ENCODE measurements at places on chromosomes 6 and 20.
A peak's percentile ranks its signal among the peaks of the same experiment; 100 is the strongest.

DNA sequence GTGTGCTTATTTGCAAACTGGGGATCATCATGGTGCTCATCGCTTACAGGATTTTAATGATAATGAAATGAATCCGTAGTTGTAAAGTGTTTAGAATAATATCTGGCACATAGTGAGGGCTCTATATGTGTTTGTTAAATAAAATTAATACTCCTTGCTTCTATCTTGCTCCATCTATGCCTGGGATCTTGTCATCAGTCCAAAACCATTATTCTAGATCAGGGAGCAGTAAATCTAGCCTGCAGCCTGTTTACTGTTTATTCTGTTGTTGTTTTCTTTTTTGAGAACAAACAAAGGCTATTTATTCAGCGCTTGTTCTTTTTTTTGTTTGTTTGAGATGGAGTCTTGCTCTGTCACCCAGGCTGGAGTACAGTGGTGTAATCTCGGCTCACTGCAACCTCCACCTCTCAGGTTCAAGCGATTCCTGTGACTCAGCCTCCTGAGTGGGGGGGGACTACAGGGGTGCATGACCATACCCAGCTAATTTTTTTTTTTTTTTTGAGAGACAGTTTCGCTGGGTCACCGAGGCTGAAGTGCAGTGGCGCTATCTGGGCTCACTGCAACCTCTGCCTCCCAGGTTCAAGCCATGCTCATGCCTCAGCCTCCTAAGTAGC is 8.1 kb downstream of the ACOT8 start:
- no peak for DNase-seq

DNA sequence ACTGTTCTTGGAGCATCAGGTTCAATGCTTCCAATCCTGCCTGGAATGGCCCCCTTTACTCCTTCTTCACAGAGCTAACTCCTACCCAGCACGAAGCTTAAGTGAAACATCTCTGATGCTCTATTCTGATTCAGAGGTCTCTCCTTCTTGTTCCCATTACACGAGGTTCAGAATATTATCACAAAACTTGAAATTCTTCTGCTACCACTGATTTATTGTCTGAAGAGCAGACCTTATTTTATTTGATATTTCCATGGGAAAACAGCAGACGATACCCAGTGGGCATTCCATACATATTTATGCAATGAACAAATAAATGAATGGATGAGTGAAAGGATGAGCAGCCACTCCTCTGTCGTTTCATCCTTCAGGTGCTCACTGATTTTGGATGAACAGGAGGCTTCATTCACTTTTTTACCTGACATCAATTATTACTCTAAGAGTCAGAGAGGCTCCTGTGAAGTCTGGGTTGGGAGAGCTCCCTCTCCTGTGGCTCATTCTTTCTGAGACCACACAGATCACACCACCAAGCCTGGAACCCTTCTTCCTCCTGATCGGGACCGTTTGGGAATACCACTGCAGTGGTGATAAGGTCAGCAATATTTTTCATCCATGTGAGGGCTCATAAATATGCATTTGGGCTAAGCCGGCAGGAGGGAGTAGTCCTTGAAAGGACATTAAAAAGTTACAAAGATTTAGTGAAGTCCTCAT is 25.8 kb downstream of the SMLR1 start:
- DNase-seq, result no peak

GRCh38 chr20:58720890-58721289 is 28.3 kb downstream of the NPEPL1 start:
- DNase-seq, result no peak

GRCh38 chr6:41429506-41430504 is 94.4 kb downstream of the NCR2 start:
- DNase-seq, result no peak

- no peak for DNase-seq
These were observed 19.3 kb downstream of the FGD2 start for GRCh38 chr6:37024656-37025337.

GRCh38 chr6:4611429-4612129 is 164.6 kb upstream of the CDYL start:
- DNase-seq, result no peak

DNA sequence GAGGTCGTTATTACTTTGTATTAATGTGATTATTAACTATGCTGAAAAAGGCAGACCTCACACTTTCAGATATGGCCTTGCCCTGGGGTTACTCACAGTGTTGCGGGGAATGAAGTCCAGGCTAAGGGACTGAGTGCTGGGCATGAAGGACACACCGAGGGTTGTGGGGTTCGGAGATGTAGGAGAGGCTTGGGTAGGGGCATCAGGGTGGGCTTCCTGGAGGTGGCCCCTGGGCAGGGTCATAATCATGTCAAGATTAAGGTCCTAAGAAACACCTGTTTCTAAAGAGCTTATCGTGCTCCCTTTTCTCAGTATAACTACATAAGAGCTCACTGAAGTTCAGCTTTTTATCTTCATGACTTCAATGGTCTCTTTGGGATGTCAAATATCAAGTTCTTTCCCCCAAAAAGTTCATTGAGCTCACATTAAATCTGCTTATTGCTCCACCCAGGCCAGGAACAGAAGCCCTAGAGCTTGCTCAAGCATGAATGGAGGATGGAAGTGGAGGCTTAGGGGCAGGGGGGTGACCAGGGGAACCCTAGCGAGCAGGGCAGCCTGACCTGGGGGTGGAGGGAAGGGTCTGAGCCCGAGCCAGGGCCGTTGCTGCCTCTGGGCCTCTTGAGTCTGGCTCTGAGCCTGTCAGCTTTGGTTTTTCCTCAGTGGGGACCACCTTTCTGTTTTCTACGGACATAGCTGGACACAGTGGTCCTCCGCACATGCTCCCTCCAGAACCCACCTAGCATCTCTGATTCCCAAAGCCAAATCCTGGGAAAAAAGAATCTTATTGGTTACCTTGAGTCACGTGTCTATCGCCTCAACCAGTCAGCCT is 37.3 kb upstream of the TGM2 start:
- no peak for DNase-seq

GRCh38 chr6:158863646-158864045 is 44.5 kb upstream of the EZR start:
- no peak for DNase-seq

DNA sequence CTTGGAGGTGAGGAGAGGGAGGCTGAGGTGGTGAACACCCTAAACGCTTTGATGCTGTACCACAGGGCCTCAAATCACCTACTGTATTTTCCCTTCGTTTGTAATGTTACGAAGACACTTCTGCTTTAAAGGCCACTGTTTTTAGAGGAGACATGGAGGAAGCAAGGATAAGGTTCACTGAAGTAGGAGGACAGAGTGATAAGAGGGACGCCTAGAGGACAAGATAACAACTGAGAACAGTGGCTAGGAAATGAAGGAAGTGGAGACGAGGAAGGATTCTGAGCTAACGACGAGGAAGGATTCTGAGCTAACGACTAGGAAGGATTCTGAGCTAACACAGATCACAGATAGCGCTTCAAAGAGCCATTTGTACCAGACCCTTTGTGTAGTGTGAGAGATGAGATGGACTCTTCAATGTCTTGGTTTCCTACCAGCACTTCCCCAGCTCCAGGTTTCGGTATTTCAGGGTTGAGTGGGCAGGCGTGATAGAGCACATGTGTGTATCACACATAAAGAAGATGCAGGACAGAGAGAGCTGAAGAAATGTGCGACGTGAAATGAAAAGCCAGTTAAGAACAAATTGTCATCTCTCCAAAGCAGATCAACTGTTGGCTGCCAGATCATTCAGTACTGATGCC is 7.5 kb downstream of the SF3B5 start:
- no peak for DNase-seq

GRCh38 chr20:56352345-56353055 is 6.3 kb upstream of the FAM210B start:
- DNase-seq, result no peak

- no peak for DNase-seq
These were observed 1721.1 kb downstream of the GRIK2 start for GRCh38 chr6:103114582-103114981.

DNA sequence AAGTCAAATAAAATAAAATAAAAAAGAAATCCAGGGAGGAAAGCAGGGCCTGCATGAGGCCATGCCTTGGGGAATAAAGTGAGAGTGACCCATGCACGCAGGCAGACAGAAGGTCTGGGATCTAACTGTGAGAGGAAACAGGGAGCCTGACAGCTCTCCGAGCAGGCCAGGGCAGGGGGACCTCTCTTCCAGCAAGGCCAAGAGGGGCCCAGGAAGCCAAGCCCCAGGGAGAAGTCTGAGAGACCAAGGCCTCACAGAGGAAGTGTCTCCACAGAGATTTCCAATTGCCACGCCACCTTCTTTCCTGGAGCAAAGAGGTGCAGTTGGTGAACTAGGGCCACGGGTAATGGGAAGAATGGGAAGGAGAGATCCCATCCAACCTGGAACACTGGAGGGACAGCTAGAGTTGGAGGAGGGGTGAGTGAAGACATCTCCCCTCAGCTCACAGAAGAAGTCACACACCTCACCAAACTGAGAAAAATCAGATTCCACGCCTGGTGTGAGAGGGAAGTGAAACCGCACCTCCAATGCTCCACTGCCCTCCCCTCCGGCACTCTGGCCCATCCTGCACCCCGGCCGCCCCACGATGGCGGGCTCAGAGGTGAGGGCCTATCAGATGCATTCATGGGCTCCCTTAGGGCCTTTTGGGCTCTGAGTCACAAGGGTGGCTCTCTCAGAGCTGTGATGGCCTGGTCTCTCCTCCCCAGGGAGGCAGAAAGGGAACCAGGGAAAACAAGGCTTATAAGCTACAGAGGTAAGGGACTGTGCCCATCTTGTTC is 25.1 kb upstream of the TAF8 start:
- no peak for DNase-seq

GRCh38 chr6:16205377-16206144 is 32.8 kb upstream of the GMPR start:
- no peak for DNase-seq

- DNase-seq, result no peak
These were observed 22.5 kb upstream of the IYD start for GRCh38 chr6:150346346-150346745.

- no peak for DNase-seq
These were observed 28.4 kb downstream of the FBXO5 start for GRCh38 chr6:152954443-152954842.

DNA sequence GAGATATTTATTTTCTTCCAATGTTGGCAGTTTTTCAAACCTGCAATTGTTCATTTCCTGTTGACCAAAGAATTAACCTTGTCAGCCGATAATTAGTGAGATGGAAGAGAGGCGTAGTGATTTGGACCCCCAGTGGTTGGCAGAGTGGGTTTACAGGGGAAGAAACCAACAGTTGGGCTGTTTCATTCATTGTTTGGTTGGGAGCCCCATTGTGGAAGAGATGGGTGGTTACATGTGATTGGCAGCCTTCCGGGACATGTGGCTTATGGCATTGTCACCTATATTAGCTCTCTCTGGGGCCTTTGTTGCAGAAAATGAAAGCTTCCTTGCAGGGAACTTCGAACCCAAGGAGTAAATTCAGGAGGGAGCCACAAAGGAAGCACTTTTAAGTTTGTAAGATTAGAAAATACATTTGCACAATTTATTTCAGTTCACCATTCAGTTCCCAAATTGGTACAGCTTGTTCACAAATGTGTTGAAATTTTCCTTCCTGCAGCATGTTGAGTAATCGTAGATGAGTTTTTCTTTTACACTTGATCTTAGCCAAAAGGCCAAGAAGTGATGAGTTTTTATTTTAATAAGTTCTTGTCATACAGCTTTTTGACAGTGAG is 50.3 kb upstream of the CDKAL1 start:
- DNase-seq, result no peak

DNA sequence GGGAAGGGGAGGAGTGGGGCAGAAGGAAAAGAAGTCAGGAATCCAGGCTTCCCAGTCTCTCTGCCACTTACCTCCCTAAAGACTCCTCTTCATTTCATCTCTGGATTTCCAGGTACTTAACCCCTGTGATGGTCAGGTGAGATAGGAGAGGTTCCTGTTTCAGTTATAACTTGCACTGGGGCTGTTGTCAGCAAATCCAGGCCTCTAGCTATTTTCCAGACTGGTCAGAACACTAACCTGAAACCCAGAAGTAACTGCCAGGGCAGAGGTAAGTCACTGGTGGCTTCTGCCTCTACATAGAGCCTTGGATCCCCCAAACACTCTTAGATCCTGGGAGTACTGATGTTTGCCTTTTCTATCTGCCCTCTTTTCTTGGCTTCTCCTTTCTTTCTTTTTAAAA is 233.5 kb upstream of the TAB2 start:
- DNase-seq, result no peak

GRCh38 chr20:59676851-59677182 is 72.5 kb downstream of the PHACTR3 start:
- DNase-seq, result no peak

- no peak for DNase-seq
These were observed 109.2 kb downstream of the FOXF2 start for GRCh38 chr6:1498491-1499113.

GRCh38 chr20:3714092-3714491 is 1.7 kb upstream of the SIGLEC1 start:
- no peak for DNase-seq

DNA sequence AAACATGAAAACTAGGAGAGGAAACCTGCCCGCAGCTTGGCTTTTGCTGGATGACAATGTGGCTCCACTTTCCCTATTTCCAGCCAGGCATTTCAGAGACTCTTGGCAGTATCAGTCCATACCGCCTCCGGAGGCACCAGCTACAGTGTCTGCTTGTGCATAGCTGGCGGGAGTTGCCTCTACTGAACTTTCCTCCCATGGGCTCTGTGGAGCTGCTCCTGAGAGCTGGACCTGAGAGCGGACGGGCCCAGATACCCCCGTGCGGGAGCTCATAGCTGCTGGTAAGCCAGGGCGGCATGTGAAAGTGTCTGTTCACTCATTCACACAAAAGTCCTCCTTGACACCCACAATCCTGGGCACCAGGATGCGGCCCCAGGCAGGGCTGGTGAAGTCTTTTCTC is 130.3 kb upstream of the PMEPA1 start:
- no peak for DNase-seq

- no peak for DNase-seq
These were observed 20.1 kb upstream of the FAXC start for GRCh38 chr6:99369533-99369932.

GRCh38 chr6:3422435-3423070 is 34.3 kb downstream of the SLC22A23 start:
- DNase-seq, result no peak

GRCh38 chr20:9172851-9173250 is 104.0 kb downstream of the PLCB4 start:
- DNase-seq, result peak; percentile 3

DNA sequence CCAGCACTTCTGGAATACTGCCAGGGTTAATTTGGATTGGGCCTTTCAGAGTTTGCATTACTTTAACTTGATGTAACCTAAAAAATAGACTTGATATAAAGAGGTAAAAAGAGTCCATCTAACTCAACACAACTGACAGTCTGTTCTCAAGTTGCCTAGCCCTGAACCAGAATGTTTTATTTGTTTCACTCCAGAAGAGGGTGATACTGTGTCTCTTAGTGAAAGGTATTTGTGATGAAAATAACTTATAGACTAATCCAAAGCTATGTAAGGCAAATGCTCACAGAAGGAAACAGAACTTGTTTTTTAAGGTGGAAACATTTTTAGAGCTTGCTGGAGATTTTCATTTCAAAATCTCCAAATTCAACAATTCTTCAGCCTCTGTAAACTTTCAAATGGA is 469.1 kb upstream of the RUNX2 start:
- DNase-seq, result no peak

DNA sequence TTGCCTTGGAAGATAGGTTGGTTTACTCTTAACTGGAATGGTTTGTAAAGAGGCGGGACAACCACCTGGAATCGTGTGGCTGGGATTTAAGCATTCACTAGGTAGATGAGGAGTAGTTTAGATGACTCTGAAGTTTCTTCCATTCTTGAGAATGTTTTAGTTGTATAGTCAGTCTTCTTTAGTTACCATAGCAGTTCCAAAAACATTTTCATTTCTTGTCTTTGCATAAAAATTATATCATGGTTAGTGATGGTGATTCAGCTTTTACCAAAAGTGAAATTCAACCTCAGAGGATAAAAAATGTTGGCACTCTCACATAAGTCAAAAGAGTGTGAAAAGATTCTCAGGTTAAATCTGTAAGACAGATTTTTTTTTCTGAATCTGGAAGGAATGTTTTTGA is 70.3 kb downstream of the SMAP1 start:
- DNase-seq, result no peak

Data from Jurkat, Clone E6-1 (cell line).